ENCODE measurements at places on chromosomes 2 and 18.

DNA sequence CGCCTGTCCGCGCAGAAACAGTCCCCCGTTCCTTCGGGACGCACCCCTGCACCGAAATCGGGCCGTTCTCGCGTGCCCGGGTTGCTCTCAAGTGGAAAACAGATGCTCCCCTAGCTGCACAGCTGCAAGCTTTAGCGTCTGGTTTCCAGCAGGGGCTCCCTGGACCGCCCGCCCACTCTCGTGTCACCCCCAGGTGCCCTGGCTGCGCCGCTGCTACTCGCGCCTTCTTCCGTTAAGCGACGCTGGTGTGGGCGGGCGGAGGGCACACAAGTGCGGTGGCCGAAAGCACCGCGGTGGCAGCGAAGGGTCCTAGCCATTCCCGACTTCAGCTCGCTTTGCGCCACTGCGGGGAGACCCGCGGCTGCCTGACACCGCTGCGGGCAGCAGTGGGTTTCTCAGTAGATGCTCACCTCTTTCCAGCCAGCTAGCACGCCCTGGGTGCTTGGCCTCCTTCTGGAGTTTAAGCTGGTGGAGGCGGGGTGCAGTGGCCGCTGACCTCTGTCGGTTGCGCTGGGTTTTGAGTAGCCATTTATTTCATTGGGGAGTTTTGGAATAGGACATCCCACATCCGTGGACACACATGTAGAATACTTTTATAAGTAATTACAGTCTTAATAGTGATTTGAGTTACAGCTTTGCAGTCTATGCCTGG, 806 bp downstream of the ZNF407 start:
- no peak for DNase-seq

GRCh38 chr18:45275367-45276113, 339.7 kb upstream of the SLC14A2 start:
- no peak for DNase-seq

DNA sequence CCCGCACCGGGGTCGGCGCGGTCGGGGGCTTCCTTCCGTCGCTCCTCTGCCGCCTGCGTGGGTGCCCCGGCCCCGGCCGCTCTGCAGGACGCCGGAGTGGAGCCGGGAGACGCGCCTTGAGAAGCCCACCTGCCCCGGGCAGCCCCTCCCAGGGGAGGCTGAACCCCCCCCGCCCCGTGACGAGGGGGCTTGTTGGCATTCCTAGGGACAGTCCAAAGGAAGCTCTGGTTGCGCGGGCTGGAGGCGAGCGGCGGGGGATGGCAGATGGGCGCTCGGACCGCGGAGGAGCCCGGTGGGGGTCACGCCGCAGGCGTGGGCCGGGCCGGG, 133.5 kb upstream of the MGAT5 start:
- no peak for DNase-seq

DNA sequence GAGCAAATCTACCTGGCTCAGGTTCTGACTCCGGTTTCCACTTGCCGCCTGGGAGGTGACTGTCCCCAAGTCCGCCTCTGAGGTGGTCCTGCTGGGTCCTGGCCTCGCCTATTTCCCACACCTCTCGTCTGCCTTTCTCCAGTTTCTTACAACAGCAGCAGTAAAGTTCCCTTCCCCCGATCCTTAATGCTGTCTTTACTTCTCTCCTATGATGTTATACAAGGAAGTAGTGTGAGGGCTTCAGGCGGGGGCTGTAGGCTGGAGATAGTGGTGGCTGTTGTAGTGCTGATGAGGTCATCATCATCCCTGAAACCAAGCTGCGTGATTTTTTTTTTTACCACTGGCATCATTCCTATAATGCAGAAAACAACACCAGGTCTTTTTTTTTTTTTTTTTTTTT, 18.9 kb downstream of the TGIF1 start:
- DNase-seq: no peak

DNA sequence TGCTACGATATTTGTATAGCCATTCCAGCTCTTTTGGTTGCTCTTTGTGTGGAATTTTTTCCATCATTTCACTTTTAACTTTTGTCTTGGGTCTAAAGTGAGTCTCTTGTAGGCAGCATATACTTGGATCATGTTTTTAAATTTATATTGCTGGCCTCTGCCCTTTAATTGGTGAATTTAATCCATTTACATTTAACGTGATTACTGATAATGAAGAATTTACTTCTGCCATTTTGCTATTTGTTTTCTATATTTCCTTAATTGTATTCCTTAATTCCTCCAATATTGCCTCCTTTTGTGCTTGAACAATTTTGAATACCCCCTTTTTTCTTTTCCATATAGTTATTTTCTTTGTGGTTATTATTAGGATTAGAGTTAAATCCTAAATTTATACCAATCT, 21.0 kb upstream of the ADNP2 start:
- no peak for DNase-seq

GRCh38 chr2:25684577-25685473, 11.4 kb upstream of the DTNB start:
- no peak for DNase-seq

GRCh38 chr2:48601349-48601748, 16.3 kb upstream of the GTF2A1L start:
- DNase-seq: no peak

- no peak for DNase-seq
Measured at GRCh38 chr2:79131687-79132086, 11.4 kb downstream of the REG1A start.

DNA sequence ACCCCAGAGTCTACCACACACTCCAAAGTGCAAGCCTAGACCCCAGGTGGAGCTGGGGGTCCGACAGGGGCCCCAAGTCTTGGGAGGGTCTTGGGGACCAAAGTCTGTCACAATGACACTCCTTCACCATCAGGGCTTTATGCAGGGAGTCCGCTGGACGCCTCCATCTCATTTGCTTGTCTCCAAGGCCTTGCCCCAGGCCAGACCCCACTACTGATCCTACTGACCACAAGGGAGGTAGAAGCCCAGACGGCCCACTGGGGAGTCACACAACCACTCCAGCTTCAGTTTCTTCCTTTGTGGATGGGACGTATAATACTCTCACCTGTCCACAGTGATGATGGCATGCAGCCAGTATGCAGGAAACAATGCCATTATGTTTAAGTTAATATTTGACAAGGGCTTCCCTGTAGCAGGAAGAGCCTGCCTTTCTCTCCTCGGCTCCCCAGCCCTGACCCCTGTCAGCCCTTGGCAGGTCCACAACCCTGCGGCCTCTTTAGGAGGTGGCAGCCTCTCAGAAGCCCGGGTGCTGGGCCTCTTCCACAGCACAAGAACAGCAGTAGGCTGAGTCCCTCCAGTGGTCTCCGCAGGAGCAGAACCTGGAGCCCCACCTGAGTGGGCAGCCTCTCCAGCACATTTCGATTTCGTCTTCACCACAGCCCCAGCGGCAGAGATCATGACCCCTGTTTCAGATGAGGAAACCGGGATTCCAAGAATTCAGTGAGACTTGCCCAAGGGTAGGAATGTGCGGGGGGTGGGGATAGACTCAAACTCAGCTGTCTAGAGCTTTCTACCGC, 6.5 kb downstream of the BIN1 start:
- DNase-seq: no peak

DNA sequence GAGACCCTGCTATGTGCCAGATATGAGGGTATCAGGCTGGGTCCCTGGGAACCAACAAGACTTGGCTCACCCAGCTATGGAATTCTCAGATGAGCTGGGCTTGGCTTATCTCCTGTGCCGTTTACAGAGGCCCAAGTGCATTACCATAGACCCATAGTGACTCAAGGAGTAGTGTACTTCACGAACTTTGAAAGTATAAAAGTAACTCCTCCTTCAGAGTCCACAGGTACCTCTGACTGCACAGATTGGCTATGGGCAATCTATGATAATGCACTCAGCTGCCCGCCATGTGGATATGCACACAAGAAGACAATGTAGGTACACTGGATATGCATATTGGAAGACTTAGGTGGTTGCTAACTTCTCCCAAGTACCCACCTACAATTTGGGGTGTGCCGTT, 78.4 kb downstream of the QPCT start:
- DNase-seq: no peak

All from NCI-H187 treated with DMSO at 0.1 percent for 48 hours (cell line).